ENCODE measurements at places on chromosomes 16 and 17.

DNA sequence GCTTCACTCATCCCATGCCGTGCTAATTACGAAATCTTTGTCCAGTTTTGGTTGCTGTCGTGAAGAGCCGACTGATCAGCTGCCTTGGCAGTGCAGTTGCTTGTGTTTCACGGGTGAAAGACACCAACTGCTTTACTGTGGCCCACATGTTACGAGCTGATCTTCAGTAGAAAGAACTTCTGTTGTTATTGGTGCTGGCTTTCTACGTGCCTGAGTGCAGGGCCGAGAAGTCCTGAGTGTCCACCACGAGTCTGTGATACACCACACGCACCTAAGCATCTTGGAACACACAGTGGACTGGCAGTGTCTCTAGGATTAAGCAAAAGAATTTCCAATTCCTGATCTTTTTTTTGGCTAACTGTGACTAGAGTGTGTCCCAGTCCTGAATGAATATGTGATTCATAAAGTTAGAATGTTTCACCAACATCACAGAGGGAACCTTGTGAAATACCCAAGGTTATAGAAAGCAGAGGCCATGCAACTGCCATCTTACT lies 70.4 kb upstream of the CLEC18A start:
- no peak for DNase-seq

GRCh38 chr17:63420868-63421680 lies 25.0 kb downstream of the CYB561 start:
- no peak for DNase-seq

DNA sequence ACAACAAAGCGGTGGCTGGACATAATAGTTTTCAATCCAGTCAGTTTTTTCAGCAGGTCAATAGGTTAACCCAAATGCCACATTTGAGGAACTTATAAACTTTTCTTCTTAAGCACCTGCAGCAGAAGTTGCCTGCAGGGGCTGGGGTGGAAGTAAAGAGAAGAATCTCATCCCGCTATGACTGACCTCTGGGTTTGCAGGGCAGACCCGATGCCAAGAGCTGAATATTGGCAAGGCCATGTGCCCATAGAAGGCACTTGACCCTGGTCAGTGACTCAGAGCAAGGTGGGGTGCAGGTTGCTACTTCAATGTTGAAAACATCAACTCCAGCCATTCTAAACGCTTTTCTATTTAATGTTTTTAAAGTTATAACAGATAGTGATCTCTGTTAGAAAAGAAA lies 17.9 kb upstream of the SMPD3 start:
- no peak for DNase-seq

- no peak for DNase-seq
These were observed 139.0 kb downstream of the RPTOR start for GRCh38 chr17:80683625-80684104.

GRCh38 chr16:51180719-51181502 lies 29.8 kb upstream of the SALL1 start:
- no peak for DNase-seq

- DNase-seq: peak; percentile 19
These were observed 9.7 kb downstream of the GAA start for GRCh38 chr17:80110927-80111701.

DNA sequence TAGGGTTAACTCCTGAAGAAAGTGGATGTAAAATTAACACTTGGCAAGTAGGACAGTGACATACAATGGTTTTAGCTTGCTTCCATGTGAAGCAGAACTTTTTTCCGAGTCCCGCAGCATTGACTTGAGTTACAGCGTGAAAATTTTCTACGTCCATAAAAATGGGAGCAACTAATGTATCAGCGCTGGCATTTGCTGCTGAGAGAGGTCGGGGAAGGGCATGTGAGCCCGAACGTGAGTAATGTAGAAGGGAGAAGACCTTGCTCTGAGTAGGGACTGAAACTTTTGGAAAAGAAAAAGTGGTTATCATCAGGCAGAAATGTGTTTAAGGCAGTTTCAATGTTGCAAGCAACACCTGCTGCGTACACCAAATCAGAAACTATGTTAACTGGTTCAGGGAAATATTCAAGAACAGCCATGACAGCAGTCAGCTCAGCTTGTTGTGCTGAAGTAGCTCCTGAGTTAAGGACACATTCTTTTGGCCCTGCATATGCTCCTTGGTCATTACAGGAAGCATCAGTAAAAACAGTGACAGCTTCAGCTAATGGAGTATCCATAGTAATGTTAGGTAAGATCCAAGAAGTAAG lies 70.9 kb upstream of the ARL4D start:
- DNase-seq: no peak
